Liver (tissue), 10 donors: ENCODE measurements at places on chromosomes 4 and X. TPM values are rescaled to one million over a fixed set of nuclear protein-coding genes. Genes with fewer than 3 reads are reported as not detected.

DNA sequence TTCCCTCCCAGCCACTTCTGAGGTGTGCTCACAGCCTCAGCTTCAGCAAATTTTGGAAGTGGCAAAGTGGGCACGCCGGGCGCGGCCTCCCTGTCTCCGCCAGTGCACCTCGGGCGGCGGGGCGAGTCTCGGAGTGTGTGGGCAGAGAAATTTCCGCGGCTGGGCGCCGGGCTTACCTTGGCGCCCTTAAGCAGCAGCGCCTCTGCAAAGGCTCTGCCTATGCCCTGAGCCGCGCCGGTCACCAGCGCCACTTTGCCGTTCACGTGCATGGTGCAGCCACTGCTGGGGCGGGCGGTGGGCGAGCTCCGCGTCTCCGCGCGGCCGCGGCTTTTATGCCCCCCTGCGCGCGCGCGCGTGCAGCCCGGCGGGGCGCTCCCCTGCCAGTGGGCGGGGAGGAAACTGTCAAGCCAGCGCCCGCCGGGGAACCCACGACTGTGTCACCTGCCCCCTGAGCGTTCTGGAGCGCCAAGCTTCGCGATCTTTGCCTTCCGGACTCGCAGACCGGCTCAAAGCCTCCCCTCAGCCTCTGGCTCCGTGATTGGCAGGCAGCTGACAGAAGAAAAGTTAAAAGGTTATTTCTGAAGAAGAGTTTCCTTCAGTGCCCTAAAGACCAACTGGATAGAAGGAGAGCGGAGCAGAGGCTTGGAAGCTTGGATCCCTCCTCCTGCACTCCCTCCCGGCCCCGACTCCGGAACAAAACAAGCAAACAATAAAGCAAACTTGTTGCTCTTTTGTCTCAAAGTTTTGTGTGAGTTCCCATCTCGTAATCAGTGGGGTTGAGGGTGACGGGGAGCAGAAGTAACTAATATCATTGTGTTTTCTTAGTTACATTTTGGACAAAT is at the start of gene HPGD:
HPGD (minus strand) TSS at position 306 of the 842 bp plus-strand sequence; CDS start at position 269, 37 bp downstream.
- peak; percentile 49 for DNase-seq

GRCh38 chr4:159175085-159175988 is 72.5 kb downstream of the RAPGEF2 start:
- DNase-seq, result peak; percentile 61

- no peak for DNase-seq
Observed at GRCh38 chr4:60683973-60684372, 516.2 kb upstream of the ADGRL3 start.

DNA sequence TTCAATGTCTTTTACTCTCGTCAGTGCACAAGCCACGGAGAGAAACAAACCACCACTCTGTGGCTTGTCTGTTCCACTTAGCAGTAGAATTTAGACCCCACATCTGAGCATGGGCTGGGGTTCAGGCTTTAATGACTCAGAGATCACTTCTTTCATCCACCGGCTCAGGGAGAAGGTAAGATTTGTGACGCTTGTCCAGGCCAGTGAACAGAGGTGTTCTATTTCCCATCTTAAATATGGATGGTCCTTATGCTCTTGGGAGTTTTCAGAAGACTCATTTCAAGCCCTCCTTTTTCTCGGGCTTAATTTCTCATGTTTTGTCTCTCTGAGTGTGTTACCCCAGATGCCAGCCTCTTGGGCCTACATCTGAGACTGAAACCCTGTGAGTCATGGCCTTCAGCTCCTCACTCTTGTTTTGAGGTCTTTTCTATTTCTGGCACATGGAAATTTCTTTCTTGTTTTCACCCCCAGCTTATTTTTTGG is 127.4 kb upstream of the SFRP2 start:
- DNase-seq, result no peak

DNA sequence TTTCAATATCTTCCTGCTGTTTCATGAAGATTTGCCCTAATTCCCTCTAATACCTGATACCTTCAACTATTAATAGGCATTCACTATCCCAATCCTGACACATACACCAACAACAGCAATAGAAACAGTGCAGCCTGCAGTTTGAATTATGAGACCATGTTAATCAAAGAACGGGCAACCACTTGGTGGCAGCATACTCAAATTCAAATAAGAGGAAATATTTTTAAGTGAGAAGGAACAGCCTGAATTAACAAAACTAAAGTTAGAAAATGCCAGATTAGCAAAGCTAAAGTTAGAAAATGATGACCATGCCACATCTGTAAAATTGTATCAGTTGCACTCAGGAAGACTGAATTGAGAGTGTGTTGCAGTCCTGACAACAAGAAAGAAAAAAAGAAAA is 204.9 kb downstream of the SMARCA1 start:
- no peak for DNase-seq

GRCh38 chr4:73142995-73143547 is 73.6 kb upstream of the COX18 start:
- DNase-seq, result no peak

GRCh38 chr4:56371426-56372220 is 15.7 kb downstream of the AASDH start:
- DNase-seq, result no peak

DNA sequence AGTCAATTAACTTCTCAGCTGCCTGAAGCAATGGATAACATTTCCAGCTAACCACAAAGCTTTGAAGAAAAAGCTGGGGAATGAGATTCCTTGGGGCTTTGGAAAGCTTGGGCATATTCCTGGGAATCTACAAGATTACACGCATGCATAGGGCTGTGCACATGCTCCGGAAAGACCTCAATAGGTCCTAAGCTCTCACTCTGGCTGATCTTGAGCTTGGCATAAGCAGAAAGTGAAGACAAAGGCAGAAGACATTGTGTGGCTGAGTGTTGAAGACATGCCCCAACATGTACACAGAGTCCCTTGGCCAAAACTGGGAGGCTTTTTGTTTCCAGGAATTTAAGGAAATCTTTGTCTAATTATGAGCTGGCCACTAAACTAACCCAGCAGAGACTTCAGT is 31.2 kb downstream of the ATG4A start:
- DNase-seq, result no peak

DNA sequence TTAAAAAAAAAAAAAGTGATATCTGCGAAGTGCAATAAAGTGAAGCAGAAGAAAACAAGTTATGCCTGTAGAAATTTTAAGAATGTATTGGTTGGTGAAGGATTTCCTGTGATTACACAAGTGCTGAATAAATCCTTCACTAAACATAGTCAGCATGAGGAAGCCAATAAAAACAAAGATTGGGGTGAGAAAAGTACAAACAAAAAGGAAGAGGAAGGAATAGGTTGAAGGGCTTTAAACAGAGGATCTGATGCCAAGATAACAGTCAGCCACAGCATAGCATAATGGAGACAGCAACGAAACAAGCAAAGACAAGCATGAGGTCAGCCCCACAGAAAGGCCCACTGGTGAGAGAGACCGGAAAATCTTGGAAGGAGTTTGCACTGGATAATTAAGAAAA is 372.2 kb downstream of the ADAM29 start:
- DNase-seq, result no peak

- no peak for DNase-seq
Observed at GRCh38 chr4:167581449-167581965, 347.2 kb upstream of the SPOCK3 start.

DNA sequence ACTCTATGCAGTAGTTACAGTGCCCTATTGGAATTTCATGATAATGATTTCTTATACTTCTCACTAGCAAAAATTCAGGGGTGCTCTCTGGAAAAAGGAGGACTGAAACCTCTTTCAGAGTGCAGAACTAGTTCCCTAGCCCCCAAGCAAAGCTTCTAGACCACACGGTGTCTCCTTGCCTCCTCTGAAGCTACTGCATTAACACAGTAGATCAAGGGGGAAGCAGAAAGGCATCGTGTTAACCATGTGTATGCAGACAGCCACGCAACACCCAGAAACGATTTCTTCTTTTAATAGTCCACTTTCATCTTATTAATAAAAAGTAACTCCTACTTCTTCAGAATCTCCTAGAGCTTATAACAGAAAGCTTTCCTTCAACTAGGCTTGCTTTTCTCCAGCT is 44.7 kb downstream of the MAML3 start:
- DNase-seq, result no peak

GRCh38 chrX:47030339-47030738 is 47.9 kb upstream of the RGN start:
- DNase-seq, result no peak

DNA sequence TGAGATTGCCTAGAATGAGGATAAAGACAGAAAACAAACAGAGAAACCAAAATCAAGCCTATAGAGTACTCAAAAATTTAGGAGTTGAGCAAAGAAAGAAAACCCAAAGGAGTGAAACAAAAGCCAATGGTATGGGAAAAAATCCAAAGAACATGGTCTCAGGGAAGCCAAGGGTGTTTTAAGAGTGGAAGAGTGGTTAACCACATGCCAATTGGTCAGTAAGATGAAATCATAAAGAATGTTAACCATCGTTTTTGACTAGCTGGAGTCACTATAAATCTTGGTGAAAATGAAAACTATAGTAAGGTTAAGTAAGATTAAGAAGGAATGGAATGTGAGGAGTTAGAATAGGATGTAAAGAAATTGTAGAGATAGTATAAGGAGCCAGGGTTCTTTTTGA is 64.7 kb upstream of the RPL34 start:
- DNase-seq, result no peak

GRCh38 chrX:11665168-11666111 is at the start of gene ARHGAP6:
Gene ARHGAP6, minus strand, starts transcription at chrX:11665920. Its CDS starts 1,092 bp downstream, at chrX:11664828.
- peak; percentile 35 for DNase-seq

DNA sequence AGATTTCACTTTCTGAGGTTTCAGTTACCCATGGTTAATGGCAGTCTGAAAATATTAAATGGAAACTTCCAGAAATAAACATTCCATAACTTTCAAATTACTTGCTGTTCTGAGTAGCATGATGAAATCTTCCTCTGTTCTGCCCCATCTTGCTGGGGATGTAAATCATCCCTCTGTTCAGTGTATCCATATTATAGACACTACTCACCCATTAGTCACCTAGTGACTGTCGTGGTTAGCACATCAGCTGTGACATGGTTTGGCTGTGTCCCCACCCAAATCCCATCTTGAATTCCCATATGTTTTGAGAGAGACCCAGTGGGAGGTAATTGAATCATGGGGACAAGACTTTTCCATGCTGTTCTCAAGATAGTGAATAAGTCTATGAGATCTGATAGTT is 125.5 kb upstream of the GIMD1 start:
- no peak for DNase-seq

DNA sequence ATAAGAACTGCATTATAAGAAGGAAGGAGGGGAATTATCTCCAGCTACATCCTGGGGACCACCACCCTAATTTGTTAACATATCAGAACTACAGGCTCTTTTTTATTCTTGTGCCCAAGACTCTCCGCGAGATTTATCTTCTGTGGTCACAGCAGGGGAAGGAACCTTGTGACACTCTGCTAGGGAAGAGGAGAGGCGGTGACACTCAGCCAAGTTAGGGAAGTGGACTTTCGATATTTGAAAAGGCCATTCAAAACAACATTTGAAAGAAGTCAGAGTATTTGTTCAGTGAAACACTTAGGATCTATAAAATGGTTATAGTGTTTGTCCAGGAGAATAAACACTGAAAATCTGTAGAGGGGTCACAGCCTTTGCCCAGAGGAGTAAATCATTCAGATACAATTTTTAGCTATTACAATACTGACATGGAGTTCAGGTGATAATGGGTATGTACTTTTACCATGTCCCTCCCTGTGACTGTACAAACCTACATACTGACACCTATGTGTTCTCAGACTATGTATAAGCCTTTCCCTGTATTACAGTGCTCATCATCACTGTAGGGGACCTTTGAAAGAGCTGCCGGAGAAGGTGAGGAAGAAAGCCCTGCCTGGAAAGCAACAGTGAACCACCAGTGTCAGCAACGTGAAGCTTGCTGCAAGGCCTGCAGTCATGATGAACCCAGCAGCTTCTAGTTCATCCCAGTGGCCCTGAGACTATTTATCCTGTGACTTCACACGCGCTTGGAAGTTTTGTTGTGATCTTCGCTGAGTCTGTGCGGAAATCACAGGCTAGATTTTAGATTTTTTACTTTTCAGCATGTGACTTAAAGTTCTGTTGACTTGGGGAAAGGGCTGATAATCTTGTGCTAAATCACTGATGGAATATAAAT is 8.5 kb upstream of the PTTG2 start:
- DNase-seq, result no peak

- DNase-seq, result no peak
Observed at GRCh38 chr4:184553891-184554290, 79.5 kb upstream of the IRF2 start.

DNA sequence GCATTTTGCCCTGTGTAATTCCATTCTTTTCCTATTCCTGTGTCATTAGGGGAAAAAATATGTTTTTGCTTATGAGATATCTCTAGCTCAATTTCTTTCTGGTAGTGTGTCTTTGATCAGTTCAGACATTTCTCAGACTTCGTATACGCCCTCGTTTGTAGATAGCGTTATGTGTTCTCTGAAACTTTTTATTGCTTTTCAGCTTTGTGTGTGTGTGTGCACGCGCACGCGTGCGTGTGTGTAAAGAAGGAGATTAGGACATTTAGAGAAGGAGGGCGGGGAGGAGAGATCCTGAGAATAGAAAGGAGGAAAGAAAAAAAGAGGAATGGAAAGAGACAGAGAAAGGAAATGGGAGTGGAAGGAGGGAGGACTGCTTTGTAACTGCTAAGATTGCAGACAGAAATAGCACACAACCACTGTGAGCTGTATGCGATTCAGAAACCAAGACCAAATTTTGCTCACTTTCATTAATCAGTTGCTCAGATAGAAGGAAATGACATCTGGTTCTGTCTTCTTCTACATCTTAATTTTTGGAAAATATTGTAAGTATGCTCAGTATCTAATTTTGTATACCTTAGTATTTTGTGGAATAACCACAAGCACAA is at the start of gene RXFP1:
RXFP1 (plus strand) TSS at position 399 of the 605 bp plus-strand sequence; CDS start at position 494, 95 bp downstream.
- DNase-seq, result no peak

DNA sequence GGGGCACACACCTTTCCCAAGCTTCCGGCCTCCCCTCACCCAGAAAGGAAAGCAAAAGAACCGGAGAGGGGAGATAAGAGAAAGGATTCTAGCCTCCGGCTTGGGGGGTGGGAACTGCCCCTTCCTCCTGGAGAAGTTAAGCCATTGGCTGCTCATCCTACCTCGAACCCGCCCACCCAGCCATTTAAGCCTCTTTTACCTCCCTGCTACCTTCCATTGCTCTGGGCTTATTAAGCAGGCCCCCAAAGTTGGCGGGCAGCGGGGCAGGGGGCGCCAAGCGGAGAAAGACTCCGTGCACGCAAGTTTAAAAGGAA is 2.3 kb downstream of the MAML3 start:
- peak; percentile 72 for DNase-seq

- DNase-seq, result no peak
Observed at GRCh38 chr4:73487233-73487632, 5.7 kb downstream of the AFM start.

- DNase-seq, result no peak
Observed at GRCh38 chr4:74997948-74998729, 65.2 kb downstream of the PARM1 start.

- no peak for DNase-seq
Observed at GRCh38 chr4:617644-618641, 7.4 kb upstream of the PDE6B start.

DGKK gene
- not detected for total RNA-seq

IRAK1 gene
- total RNA-seq, result 35.6 TPM

NAA11 gene
- total RNA-seq, result not detected

RBM41 gene
- 17.6 TPM for total RNA-seq

RAB28 gene
- total RNA-seq, result 7.7 TPM

CT45A1 gene
- not detected for total RNA-seq
